COR-L47 (cell line): ENCODE measurements at places on chromosomes 16 and 17.

GRCh38 chr17:77120868-77121267 lies 19.9 kb upstream of the SEC14L1 start:
- DNase-seq: no peak

DNA sequence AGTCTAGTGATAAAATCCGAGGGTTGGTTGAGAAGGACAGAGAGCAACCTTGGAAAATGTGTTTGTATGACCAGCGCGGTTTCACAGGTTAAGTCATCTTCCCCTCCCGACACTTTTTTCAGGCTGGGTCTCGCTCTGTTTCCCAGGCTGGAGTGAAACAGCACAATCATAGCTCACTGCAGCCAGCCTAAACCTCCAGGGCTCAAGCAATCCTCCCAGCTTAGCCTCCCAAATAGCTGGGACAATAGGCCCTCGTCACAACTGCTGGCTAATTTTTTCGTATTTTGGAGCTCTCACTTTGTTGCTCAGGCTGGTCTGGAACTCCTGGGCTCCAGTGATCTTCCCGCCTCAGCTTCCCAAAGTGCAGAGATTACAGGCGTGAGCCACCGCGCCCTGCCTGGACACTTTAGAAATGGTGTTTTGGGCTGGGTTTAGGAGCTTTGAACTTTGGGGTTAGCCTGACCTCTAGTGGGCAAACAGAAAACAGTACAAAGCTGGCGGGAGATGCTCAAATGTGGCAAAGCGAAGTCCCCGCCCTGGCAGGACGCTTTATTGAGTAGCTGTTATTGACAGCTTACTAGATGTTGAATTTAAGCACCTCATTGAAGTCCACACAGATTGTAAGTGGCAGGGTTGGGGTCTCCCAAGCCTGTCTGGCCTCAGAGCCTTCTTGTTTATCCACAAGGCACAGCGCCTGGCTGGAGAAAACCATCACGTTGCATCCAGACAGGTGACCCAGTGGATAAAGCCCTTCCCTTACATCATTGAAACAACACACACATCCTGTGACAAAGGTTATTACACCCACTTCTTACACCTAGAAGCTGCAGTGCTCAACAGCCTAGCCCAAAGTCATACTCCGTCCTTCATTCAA lies 34.7 kb upstream of the RBBP6 start:
- DNase-seq: peak; percentile 11

- DNase-seq: no peak
Measured at GRCh38 chr16:55471448-55472097, 7.4 kb upstream of the MMP2 start.

GRCh38 chr16:75376475-75377161 lies 56.7 kb downstream of the CFDP1 start:
- DNase-seq: no peak

DNA sequence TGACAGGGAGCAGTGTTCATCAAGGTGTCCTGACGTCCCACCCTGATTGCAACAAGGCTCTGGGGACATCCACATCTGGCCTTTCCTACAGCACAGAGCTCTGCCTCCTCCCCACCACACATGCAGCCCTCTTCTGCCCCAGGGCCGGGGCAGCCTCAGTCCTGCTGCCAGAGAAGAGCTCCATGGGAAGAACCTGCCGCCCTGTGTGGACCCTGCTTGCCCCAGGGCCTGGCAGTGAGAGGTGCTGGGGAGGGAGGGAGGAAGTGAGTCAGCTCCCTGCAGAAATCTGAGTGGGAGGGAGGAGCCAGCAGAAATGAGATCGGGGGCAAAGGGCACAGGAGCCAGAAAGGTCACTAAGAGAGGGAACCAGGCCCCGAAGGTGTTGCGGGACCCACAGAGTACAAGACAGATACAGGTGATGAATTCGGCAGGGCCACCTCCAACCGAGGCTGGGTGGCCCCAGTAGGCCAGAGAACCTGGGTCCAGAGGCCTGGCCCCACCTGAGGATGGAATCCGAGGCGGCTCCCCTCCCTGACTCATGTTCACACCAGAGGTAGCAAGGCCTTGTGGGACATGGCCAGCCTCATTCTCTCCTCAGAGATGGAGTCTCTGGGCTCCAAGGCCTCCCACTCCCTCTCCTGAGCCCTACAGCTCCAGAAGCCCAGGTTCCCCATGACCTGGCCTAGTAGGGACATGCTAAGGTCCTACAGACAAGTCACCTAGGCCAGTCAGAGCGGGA lies 24.8 kb downstream of the MYO18A start:
- no peak for DNase-seq

GRCh38 chr17:82376042-82376730 lies 4.6 kb downstream of the UTS2R start:
- DNase-seq: no peak

- no peak for DNase-seq
Measured at GRCh38 chr16:79390481-79391051, 210.0 kb downstream of the MAF start.

- no peak for DNase-seq
Measured at GRCh38 chr16:81779536-81780320, 637 bp downstream of the PLCG2 start.

DNA sequence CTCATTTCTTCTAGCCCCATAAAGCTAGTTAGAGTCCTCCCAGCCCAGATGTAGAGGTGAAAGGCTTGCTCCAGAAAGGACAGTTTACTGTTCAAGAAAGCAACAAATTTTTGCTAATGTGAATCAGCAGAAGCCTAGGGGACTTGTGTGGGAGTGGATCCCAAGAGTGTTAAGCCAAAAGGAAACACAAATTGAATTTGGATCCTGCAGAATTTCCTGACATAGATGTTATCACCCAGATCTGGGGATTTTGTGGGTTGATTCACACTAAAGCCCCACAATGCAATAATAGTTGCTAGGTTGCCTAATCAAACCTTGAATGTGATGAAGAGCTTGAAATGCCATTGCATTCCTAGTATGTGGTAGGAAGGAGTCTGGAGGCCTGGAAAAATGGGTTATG lies 135.2 kb upstream of the HS3ST3A1 start:
- DNase-seq: no peak

GRCh38 chr16:23554536-23554935 lies 2.6 kb downstream of the EARS2 start:
- DNase-seq: no peak

- DNase-seq: no peak
Measured at GRCh38 chr17:49915260-49915659, 53.7 kb upstream of the DLX4 start.

DNA sequence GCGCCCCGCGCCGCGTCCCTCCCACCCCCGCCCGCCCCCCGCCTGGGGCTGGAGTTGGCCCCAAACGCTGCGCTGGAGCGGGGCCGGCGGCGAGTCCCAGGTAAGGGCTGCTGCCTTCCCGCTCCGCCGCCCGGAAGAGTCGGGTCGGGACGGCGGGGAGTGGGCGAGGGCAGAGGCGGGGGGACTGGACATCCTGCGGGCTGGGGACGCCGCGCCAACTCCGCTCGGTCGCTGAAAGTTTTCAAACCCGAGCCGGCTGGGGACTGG lies 469 bp downstream of the GPRC5C start:
- DNase-seq: no peak

DNA sequence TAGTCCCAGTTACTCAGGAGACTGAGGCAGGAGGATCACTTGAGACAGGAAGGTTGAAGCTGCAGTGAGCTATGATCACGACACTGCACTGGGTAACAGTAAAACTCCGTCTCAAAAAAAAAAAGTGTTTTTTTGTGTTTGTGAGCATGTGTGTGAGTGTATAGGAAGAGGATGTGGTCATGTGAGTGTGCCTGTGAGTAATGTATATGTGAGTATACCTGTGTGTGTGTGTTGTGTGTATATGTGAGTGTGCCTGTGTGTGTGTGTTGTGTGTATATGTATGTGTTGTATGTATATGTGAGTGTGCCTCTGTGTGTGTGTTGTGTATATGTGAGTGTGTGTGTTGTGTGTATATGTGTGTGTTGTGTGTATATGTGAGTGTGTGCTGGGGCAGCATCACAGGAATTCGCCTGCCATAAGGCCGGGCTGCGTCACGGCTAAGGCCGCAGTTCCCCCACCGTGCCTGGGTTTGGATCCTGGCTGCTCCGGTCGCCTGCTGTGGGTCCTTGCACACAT lies 21.4 kb upstream of the NPTX1 start:
- no peak for DNase-seq

DNA sequence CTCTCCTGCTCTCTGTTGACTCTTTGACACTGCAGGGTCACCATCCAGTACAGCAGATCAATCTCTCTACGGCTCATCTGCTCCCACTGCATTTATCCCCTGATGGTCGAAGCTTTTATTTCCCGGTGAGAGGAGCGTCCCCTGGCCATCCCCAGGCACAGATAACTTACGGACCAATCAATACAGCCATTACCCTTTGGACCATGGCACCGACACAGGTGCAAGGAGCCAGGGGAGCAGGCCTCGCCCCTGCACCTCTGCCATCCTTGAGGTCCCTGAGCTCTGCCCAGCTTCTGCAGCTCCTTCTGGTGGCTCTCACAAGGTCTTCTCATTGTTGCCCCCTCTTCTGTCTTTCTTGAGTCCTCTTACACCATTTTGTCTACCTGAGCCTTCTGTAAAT lies 115.6 kb downstream of the SDK2 start:
- DNase-seq: no peak

GRCh38 chr17:41167561-41167960 lies 460 bp downstream of the KRTAP4-3 start:
- no peak for DNase-seq

DNA sequence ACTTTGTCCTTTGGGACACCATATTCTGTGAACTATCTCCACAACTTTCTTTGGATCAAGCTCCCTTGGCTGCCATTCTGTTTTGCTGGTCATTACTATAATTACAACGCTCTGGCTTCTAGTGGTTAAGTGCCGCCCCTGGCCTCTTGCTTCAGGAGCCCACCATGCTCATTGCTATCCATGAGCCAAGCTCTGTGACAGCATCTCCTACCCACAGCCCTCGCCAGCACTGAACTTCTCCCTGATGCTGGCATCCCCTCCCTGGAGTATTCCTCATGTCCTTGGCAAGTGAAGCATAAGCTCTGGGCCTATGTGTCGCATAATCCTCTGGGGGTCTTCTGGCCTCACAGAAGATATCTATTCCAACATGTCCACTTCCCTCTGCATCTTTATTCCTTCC lies 60.6 kb upstream of the DHX40 start:
- no peak for DNase-seq

- DNase-seq: no peak
Measured at GRCh38 chr17:1870592-1870991, 40.8 kb downstream of the RPA1 start.

GRCh38 chr17:39943702-39944392 lies 16.3 kb downstream of the LRRC3C start:
- no peak for DNase-seq

DNA sequence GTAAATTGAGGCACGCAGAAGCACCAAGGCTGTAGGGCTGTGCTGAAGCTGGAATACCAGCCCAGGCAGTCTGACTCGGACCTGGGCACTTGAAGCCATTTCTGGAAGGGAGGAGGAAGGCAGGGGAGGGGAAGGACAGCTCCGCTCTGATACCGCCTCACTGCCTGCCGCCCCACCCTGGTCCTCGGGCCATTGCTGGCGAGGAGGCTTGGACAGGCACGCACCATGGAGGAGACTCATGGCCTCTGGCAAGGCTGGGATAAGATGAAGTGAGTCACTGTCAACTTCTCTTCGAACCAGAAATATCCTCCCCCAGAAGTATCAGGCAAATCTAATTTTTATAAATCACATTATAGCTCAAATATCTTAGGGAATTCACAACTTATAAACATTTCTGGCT lies 81.3 kb downstream of the SDK2 start:
- DNase-seq: no peak

DNA sequence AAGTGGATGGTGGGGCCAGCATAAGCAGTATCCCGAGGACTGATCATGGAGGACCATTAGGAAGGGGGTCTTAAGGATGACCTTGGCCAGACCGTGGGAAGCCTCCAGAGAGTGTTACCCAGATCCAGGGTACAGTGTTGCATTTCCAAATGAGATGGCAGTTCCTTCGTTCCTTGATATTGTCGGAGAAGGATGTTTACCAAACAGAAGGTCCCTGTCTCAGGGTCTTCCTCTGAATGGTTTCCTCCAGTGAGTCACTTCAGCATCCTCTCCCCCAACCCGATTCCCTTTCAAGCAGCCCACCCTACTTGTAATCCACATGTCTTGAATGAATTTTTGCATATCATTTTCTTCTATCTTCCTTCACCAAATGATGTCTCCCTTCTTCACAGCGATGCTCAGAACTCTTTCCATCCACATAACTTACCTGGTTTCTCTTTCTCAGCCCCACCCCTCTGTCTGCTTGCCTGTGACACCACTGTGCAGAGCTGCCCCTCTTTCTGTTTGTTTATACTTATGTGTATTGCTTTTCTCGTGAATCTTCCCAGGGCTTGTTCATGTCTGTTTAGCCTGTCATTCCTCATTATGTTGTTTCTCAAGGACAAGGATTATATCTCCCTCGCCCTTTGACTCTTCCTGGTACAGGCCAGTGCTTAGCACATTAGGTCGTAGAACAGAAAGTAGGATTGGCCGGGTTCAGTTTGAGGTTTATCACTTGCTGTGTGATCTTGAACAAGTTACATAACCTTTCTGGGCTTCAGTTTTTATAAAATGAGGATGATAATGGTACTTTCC lies 5.7 kb downstream of the GOSR2 start:
- DNase-seq: no peak

GRCh38 chr16:55562936-55563335 lies 3.5 kb upstream of the CAPNS2 start:
- DNase-seq: no peak

DNA sequence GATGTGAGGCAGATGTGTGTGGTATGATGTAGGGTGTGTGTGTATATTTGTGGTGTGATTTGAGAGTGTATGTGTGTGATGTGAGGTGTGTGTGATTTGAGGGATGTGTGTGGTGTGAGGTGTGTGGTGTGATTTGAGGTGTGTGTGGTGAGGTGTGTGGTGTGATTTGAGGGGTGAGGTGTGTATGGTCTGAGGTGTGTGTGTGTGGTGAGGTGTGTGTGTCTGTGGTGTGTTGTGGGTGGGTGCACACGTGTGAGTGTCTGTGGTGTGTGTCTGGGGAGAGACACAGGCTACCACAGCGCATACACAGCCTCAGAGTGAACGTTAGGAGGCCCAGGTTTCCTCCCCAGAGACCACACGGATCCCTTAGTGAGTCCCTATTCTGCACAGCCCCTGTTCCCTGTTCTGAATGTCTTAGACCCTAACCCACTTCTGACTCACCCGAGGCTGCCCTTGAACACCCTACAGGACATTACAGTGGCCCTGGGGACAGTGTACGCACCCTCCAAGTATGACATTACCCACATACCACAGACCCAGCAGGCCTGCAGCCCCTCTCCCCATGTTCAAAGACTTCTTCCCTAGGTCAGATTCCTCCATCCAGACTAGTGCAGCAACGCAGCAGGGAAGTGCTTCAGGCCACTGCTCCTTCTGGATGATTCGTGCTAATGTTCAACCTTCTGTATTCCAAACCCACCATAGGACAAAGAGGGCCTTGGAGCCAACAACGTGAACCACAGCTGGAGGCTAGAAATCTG lies 3.5 kb upstream of the RAB37 start:
- no peak for DNase-seq

GRCh38 chr17:61551255-61551742 lies 39.7 kb downstream of the NACA2 start:
- DNase-seq: no peak

- DNase-seq: no peak
Measured at GRCh38 chr17:56718515-56718914, 115.2 kb downstream of the C17orf67 start.
